MCF 10A (cell line): ENCODE measurements at places on chromosomes 13 and 19. TPM values are rescaled to one million over a fixed set of nuclear protein-coding genes. Genes with fewer than 3 reads are reported as not detected.
A peak's percentile ranks its signal among the peaks of the same experiment; 100 is the strongest.

Gene TINCR
- total RNA-seq = 0.20 and 0.21 TPM in 2 replicates

Gene FOSB
- 13.3 and 29.3 TPM in 2 replicates for total RNA-seq

DNA sequence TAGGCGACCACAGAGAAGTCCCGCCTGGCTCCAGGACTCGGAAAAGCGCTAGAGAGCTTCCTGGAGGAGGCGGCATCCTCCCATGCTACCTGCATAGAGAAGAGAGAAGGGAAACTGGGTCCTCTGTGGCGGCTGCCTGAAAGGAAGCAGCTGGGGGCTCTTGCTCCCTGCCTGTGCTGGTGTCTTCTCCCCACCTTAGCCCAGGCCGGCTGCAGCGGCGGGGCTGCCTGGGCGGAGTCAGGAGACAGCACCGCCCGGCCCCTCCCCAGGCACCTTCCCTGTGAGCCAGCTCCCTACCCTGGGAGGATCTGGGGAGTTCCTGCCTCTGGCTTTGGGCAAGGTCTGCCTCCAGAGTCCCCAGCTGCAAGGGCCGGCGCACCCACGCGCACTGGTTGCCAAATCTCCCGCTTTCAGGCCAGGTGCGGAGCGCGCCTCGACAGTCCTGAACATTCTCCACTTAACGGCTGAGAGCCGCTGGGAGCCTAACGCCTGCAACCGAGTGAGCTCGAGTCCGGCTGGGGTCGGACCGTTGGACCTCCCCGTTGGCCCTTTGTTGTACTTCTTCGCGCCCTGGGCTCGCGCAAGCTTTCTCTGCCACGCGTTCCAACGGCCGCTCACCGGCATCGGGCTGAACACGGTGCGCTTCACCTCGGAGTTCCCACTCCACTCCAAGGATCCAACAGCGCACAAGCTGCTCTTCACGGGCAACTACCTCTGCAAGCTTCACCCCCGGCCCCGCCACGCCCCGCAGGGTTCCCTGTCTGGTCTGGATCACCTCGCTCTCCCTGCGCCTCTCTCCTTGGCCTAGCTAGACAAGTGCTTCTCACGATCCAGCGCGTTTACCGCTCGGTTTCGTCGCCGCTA is 21.8 kb upstream of the ZNF30 start:
- DNase-seq = no peak

Gene PGLYRP2
- total RNA-seq = not detected in 2 replicates

GRCh38 chr19:32675720-32676185 is at the start of gene RGS9BP:
Gene RGS9BP (plus strand): TSS chr19:32675848. CDS start chr19:32676264, 416 bp downstream.
- DNase-seq = peak; percentile 72

DNA sequence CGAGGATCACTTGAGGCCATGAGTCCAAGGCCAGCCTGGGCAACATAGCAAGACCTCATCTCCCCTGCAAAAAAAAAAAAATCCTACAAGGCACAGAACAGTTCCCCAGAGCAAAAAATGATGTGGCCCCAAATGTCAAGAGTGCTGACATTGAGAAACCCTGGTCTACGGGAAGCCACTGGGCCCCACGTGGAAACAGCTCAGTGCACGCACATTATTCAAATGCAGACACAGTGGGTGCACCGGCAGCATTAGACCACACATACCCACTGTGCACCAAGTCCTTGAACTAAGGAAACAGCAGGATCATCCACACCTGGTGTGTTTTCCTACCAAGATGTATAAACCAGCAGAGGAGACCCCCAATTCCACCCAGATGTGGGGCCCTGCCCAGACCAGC is 35.0 kb upstream of the ADGRE5 start:
- DNase-seq = no peak

GRCh38 chr19:16359074-16359473 is 34.4 kb downstream of the KLF2 start:
- no peak for DNase-seq

DNA sequence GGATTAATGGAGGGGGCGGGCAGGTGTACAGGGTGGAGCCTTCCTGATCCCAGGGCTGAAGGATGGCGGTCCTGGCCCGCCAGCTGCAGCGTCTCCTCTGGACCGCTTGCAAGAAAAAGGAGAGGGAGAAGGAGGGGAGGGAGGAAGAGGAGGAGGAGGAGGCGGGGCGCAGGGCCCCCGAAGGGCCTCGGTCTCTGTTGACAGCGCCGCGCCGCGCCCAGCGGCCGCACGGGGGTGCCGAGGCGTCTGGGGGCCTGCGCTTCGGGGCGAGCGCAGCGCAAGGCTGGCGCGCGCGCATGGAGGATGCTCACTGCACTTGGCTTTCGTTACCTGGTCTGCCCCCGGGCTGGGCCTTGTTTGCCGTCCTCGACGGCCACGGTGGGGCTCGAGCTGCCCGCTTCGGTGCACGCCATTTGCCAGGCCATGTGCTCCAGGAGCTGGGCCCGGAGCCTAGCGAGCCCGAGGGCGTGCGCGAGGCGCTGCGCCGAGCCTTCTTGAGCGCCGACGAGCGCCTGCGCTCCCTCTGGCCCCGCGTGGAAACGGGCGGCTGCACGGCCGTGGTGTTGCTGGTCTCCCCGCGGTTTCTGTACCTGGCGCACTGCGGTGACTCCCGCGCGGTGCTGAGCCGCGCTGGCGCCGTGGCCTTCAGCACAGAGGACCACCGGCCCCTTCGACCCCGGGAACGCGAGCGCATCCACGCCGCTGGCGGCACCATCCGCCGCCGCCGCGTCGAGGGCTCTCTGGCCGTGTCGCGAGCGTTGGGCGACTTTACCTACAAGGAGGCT is at the start of gene PPM1N:
Gene PPM1N, plus strand, starts transcription at position 33 of the 785 bp plus-strand sequence. Its CDS starts 30 bp downstream, at position 63.
- no peak for DNase-seq

DNA sequence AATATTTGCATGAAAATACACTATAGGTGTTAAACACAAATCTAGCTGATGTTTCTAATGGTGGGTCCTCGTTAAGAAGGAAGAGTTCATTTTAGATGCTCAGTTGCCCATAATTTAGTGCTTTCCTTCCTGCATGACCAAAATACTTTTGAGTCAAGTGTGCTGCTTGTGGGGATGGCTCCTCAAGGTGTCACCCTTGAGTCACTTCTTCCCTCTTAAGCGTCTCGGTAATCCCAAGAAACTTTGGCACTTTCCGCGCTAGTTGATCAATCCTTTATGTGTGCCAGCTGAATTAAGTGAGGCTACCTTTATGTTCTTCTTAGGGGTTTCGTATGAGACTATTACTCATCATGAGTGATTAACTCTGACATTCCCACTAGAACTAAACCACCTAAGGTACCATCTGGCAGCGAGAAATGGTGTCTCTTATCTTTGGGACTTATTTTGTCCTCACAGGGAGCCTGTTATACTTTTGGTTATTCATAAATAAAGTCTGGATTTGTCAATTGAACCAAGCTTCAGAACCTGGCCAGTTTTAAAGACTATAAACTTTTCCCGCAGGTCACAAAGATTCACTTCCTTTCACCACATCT is 106.8 kb downstream of the NHLRC3 start:
- DNase-seq = peak; percentile 75

GRCh38 chr19:4233282-4233853 is 4.0 kb downstream of the EBI3 start:
- DNase-seq = peak; percentile 41

Gene CCNE1
- total RNA-seq = 3.0 and 3.5 TPM in 2 replicates
